ENCODE measurements at places on chromosomes 2 and 18.

DNA sequence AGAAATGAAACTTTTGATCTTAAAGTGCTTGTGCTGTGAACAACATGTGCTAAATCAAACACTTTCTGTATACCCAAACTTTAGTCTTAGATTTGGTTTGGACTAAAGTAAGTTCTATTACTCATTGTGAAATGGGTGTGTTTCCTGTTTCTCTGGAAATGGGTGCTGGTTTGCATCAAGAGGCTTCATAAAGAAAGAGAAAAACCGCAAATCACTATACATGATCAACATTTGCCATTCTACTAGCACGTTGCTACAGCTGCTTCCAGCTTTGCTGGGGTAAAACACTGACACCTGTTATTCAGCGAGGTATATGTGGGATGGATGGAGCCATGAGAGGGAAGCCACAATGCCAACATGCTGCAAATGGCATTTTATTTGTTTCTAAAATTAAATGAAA, 547.0 kb upstream of the ACVR2A start:
- no peak for DNase-seq

GRCh38 chr2:72991980-72992733, 74.8 kb downstream of the EMX1 start:
- DNase-seq = no peak

- no peak for DNase-seq
Measured at GRCh38 chr2:180559038-180559437, 421.4 kb upstream of the UBE2E3 start.

GRCh38 chr18:44067186-44067585, 613.5 kb upstream of the SETBP1 start:
- no peak for DNase-seq

DNA sequence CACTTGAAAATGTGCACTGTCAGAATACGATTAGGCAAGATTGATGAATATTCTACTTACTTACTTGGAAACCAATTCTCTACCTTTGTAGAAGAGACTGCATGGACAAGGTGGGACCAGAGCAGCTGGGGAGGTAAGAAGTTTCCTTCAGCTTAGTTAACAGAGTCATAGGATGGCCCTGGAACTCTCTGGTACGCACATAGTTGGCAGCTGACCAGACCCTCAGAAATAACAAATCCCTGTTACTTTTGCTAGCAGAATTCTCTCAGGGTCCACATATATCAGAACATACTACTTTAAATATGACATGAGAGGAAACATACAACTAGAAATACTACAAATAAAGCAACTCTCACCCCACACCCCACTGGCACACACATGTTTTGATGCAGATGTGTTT, 24.8 kb upstream of the STAT1 start:
- DNase-seq = no peak

GRCh38 chr2:237315170-237315828, 98.7 kb downstream of the COL6A3 start:
- DNase-seq = peak; percentile 94

GRCh38 chr2:241833101-241833663, 24.2 kb downstream of the NEU4 start:
- DNase-seq = no peak
